Lung (tissue), 17 donors: ENCODE measurements at places on chromosomes 1 and 21.

DNA sequence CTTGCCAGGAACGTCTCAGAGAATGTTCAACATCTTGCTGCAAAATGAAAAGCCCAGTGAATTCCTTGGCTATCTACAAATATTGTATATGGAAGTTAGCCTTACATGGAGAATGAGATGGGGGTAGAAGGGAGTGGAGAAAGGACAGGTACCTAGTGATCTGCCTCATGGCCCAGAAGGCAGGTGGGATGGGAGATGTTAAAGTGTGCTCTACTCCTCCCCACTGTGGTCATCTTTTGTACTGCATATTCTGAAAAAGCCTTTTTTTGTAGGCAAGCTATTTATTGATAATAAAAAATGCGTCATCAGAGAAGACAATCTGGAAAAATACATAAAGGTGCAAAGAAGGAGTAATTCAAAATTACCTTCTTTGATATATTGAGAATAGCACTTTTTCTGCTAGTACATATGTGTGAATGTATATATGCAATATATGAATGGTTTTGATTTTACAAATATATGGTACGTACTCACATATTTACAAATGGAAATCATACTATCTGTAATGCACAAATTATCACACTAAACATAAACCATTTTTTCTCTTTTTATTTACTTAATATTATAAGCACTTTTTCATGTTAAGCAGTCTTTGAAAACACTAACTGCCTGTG, 19.1 kb upstream of the SLC5A9 start:
- no peak for DNase-seq

GRCh38 chr1:236702791-236703394, 16.6 kb downstream of the ACTN2 start:
- peak; percentile 79 for DNase-seq

- DNase-seq, result no peak
Observed at GRCh38 chr1:93186667-93187066, 6.1 kb downstream of the CCDC18 start.

GRCh38 chr21:43352568-43353281, 74.2 kb downstream of the SIK1 start:
- no peak for DNase-seq

DNA sequence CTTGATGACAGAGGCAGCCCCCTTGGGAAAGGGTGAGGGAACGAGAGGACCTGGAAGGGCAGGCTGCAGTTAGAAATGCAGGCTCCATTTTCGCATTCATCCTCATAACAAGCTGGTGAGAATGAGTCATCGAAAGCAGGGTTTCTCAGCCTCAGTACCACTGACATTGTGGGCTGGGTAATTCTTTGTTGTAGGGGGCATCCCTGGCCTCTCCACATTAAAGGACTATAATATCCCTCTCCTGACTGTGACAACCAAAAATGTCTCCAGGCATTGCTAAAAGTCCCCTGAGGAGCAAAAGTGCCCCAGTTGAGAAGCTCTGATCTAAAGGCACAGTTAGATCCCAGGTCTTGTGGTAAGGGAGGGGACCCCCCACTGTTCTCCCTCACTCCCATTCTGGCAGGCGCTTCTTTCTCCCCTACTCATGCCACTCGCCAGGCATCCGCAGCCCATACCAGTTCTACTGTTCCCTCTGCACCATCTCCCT, 20.4 kb downstream of the KCNN3 start:
- no peak for DNase-seq

DNA sequence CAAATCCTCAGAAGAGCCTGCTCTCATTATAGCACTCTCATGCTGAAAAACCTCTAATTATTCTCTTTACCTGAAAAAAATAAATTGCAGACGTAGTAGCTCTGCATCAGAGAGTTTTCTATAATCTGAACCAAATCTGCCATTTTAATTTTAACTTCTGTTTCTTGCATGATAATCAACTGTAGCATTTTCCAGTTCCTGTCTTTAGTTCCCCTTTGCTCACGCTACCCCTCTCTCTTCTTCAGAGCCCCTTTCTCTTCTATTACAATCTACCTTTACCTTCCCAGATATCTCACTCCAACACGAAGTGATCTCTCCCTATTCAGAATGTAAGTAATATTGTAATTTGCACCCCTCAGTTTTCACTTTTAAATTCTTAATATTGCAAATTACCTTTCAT, 31.4 kb downstream of the FMO1 start:
- no peak for DNase-seq

DNA sequence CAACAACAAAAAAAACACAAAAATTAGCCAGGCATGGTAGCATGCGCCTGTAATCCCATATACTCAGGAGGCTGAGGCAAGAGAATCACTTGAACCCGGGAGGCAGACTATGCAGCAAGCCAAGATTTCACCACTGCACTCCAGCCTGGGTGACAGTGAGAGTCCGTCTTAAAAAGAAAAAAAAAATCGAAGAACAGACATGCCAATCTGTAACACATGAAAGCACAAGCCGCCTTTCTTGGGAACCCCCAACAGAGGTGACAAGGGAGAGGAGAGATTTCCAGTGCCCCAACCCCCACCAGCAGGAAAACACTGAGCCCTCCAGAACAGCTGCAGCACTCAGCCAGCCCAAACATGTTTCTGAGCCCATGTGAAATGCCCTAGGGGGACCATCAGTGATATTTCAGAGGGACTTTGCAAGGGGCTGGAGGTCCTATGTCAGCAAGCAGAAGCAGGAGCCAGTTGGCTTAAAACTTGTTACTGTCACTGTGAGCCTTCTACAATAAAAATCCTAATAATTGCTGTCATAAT, 14.2 kb upstream of the EFNA1 start:
- no peak for DNase-seq

GRCh38 chr1:151953409-151954094, 40.1 kb downstream of the S100A10 start:
- no peak for DNase-seq

DNA sequence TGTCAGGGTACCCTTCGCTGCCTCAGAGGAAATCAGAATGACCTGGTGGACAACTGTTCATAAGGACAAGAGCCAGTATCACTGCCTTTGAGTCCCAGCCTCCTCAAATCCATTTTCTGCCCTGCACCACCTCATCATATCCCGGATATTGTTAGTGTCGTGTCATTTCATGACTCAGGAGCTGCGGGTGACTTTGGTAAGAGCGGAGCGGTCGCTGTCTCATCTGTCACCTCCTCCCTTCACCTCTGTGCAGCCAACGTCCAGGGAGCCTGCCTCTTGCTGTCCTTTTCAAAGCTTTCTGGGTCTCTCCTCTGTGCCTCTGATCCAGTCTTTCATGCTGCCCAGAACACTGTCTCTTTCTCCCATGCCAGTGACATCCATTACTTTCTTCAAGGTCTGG, 7.0 kb upstream of the C1orf198 start:
- no peak for DNase-seq

- no peak for DNase-seq
Observed at GRCh38 chr21:28280611-28281010, 712.1 kb downstream of the LTN1 start.

- no peak for DNase-seq
Observed at GRCh38 chr1:48230236-48230635, 7.7 kb downstream of the SLC5A9 start.

- DNase-seq, result peak; percentile 32
Observed at GRCh38 chr1:222546548-222547259, 1.2 kb downstream of the HHIPL2 start.

GRCh38 chr1:15011661-15012060, 141.9 kb upstream of the TMEM51 start:
- DNase-seq, result no peak

DNA sequence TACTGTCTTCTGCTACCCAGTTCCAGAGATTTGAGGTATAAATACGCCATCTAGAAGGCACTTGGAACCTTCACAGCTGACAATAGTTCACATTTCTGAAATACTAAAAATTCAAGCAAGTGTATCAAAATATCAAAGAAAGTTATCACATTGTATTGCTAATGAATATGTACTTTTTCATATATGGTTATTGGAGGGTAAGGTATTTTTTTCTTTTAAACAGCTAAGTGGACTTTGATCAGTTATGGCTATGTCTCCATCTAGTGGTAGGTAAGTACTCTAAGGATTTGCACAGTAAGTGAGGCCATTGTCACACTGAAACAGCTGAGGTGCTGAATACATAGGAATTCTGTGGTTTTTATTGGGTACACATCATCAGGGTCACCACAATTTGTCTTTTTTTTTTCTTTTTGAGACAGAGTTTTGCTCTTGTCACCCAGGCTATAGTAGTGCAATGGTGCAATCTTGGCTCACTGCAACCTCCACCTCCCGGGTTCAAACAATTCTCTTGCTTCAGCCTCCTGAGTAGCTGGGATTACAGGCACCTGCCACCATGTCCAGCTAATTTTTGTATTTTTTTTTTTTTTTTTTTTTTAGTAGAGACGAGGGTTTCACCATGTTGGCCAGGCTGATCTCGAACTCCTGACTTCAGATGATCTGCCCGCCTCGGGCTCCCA, 49.1 kb upstream of the CR2 start:
- peak; percentile 74 for DNase-seq

DNA sequence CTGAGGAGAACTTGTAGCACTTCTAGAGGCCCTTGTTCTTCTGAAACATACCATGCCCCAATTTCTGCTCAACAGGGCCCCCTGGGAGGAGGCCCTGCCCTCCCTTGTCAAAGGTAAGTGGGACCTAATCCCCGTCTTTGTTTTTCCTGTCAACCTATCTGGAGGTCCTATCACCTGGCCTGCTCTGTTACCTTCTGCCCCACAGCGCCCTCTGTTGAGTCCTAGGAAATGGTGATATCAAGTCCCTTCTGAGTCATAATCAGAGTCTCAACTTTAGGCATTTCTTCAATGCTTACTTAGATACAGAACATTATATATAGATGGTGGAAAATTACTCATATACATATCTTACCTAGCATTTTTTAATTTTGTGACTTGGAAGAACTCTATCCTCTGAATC, 28.2 kb upstream of the FCRL4 start:
- DNase-seq, result no peak

- peak; percentile 96 for DNase-seq
Observed at GRCh38 chr1:183180218-183180617, 5.8 kb upstream of the LAMC2 start.
